Mesothelial cell of epicardium (in vitro differentiated cells): ENCODE measurements at places on chromosomes 4 and X. TPM values are rescaled to one million over a fixed set of nuclear protein-coding genes. Genes with fewer than 3 reads are reported as not detected.
A peak's percentile ranks its signal among the peaks of the same experiment; 100 is the strongest.

The ASB12 gene
- total RNA-seq = 0.18 to 0.73 TPM (median 0.67 TPM) in 3 replicates

The KCND1 gene
- 5.1 to 6.1 TPM (median 5.6 TPM) in 3 replicates for total RNA-seq

The NOCT gene
- total RNA-seq = 6.9 to 8.6 TPM (median 8.3 TPM) in 3 replicates

The ATP1B4 gene
- not detected in 3 replicates for total RNA-seq

The HSFX2 gene
- total RNA-seq = not detected in 3 replicates

The F8A2 gene
- not detected in 3 replicates for total RNA-seq

GRCh38 chrX:39601231-39602177 is 496.3 kb downstream of the BCOR start:
- DNase-seq = no peak

- no peak for DNase-seq
These were observed 128.0 kb downstream of the CPE start for GRCh38 chr4:165506849-165507248.

DNA sequence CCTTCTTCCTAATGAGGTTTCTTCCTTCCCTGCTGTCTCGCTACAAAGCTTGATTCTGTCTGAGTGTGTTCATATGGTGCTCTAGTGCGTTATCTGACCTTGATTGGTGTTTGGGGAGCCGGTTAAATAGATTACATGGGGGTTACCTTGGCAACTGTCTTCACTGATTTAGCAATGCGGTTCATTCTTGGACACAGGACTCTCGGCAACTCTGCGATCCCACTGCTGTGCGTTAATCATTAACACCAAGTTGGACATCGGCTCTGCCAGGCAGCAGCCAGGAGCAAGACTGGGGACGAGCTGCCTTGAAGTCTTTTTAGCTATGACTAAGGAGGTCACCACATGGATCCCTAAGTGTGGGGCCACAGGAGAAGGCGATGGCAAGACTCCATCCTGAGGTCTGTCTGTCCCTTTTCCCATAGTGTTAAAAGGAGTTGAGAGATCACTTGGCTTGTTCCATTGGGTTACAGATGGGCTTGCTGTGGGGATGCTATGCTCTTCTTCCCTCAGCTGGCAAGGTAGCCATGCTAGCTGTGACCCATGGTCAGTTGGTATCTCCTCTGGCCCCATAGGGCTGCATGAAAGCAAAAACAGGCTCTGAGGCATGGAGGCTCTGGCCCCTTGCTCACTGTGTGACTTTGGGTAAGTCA is 93.4 kb upstream of the MAMLD1 start:
- no peak for DNase-seq

- DNase-seq = no peak
These were observed 22.9 kb upstream of the STPG2 start for GRCh38 chr4:98166025-98166730.

GRCh38 chr4:176792326-176793059 is at the start of gene VEGFC:
VEGFC (minus strand) TSS chr4:176792922; CDS start chr4:176792311, 611 bp downstream.
- peak; percentile 62 for DNase-seq

- no peak for DNase-seq
These were observed 50.7 kb upstream of the PRSS48 start for GRCh38 chr4:151226004-151226932.

DNA sequence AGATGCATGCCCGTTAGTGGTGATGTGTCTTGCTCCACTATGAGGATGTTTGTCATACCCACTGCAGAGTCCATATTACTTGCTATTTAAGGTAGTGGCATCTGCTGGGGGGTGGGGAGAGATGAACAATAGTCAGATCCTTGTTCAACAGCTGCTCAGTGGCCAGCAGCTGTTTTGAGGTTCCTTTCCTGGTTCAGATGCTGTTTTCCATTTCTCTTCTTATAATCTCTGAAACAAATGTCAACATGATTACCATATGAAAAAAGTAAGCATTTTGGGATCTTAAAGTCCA is 1567.9 kb upstream of the TENM3 start:
- no peak for DNase-seq

DNA sequence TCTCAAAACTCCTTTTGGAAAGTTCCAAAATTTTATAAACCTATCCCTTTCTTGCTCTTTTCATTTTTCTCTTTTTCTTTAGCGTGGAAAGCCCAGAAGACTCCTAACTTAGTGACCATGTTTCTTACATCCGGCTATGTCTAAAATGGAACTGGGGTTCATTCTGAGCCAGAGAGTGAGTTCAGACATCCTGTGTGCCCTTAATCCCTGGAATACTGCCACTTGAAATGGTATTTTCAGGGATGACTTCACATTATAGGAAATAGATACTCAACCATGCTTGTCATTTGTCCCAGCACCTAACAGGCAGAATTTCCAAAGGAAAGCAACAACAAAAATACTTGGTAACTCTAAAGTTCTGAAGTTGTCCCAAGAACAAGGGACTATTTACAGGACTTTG is 379.6 kb downstream of the ARHGAP24 start:
- no peak for DNase-seq

GRCh38 chr4:154719087-154719486 is 24.7 kb upstream of the LRAT start:
- no peak for DNase-seq
